Vagina (tissue), 2 donors: ENCODE measurements at places on chromosomes 11 and 22.

GRCh38 chr11:38089726-38090125 lies 1491.7 kb upstream of the RAG2 start:
- no peak for DNase-seq

- DNase-seq, result no peak
These were observed 1.3 kb downstream of the ARHGEF12 start for GRCh38 chr11:120337355-120338106.

DNA sequence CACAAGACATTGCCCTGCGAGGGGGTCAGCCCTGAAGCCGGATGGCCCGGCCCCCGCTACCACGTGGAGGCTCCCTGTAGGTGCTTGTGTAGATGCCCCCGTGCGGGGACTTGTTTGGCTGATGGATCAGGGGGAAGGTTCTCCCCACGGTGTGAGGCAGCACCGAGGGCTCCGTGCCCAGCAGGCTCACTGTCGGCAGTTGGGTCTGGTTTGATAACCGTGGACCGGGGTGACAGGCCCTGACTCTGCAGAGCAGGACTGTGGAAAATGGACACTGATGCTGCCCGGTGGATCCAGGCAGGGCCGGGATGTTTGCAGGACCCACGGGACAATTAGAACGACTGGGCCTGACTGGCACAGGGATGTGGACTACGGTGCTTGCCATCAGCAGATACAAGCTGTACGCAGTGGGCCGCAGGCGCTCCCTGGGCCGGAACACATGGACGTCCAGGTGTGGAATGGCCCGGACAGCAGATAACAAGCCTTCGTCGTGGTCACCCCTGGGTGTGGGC lies 19.0 kb downstream of the KCNQ1 start:
- peak; percentile 67 for DNase-seq

DNA sequence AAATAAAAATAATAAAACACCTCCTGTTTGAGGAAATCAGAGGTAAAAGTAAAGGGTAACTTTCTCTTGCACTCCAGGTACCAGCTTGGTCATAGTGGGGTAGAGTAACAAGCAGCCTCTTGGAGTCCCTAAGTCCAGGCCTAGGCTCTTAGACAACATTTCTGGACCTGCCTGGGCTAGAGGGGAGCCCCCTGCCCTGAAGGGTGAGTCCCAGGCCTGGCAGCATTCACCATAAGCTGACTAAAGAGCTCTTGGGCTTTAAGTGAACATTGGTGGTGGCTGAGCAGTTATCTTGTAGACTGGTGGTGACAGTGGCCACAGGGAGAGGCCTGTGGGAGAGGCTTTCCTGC lies 18.6 kb upstream of the OR56A3 start:
- no peak for DNase-seq

GRCh38 chr22:38570779-38571364 lies 889 bp upstream of the DMC1 start:
- no peak for DNase-seq

DNA sequence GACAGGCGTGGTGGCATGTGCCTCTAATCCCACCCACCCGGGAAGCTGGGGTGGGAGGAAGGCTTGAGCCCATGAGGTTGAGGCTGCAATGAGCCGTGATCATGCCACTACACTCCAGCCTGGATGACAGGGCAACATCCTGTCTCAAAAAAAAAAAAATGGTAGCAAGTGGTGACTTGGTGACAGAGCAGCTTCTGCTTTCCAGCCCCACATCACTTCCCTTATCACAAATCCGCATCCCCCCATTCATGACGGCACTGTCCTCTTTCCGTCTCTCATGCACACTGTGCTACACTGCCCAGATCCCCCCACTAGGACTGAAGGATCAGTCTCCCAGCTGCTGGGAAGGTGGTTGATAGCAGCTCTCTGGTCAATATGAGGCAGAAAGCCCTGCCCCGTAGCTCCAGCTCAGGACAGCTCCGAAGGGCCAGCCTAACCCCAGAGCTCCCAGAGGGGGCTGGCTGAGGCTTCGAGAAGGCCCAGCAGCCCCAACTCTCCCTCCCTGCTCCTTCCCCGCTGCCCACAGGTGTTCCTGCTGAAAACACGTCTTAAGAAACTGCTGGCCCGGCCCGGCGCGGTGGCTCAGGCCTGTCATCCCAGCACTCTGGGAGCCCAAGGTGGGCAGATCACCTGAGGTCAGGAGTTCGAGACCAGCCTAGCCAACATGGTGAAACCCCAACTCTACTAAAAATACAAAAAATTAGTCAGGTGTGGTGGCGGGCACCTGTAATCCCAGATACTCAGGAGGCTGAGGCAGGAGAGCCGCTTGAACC lies 15.9 kb downstream of the PGA5 start:
- no peak for DNase-seq

GRCh38 chr11:5242933-5243815 lies 6.5 kb downstream of the HBG1 start:
- DNase-seq, result no peak

DNA sequence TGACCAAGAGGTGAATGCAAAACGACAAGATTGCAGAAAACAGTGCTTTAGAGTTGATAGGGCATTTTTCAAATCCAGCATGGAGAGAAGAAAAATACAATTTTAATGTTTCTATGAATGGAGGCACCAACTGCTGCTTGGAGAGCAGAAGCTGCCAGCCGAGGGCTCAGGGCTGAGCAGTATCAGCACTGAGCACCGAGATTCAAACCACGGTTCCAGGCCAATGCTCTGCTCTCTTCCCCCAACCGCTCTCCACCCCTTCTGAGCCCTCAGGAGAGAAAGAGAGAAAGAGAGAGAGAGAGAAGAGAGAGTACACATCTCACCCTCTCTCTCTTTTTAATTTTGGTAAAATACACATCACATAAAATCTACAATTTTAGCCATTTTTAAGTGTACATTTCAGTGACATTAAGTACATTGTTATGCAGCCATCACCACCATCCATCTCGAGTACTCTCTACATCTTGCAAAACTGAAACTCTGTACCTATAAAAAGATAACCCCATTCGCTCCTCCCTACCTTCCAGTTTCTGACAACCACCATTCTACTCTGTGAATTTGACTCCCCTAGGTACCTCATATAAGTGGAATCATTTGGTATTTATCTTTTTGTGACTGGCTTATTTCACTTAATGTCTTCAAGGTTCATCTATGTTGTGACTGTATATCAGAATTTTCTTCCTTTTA lies 333.3 kb downstream of the MIAT start:
- no peak for DNase-seq

- no peak for DNase-seq
These were observed 21.1 kb downstream of the TEAD1 start for GRCh38 chr11:12695221-12695794.

DNA sequence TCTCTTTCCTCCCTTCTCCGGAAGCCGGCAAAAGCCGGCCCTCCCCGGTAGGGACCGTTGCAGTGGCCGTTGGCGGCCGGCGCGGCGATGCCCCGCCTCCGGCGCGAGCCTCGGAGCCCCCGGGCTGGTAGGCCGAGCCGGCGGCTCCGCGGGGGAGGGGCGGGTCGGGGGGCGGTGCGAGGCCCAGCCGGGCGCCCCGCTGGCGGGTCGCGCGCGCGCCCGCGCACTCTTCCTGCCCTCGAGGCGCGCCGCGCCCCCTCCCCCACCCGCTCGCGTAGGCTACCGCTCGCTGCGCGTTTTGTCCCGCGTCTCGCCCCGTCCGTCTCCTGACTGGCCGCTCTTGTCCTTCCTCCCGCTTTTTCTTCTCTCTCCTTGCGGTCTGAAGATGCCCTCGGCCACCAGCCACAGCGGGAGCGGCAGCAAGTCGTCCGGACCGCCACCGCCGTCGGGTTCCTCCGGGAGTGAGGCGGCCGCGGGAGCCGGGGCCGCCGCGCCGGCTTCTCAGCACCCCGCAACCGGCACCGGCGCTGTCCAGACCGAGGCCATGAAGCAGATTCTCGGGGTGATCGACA lies 591 bp downstream of the CAPRIN1 start:
- no peak for DNase-seq

DNA sequence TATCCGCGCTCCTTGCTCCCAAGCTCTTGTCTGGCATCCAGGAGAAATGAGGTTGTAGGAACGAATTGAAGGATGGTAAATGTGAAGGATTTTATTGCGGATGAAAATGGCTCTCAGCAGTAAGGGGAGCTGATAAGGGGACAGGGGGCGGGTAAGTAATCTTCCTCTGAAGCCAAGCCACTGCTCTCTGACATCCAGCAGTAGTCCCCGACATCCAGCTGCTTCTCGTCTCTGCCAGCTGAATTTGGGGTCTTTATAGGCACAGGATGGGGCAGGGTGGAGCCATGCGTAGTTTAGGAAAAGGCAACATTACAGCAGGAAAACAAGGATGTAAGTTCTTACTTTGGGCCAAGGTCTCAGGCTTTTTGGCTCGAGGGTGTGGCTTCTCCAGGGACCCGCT lies 1370.1 kb upstream of the RAG2 start:
- DNase-seq, result no peak

DNA sequence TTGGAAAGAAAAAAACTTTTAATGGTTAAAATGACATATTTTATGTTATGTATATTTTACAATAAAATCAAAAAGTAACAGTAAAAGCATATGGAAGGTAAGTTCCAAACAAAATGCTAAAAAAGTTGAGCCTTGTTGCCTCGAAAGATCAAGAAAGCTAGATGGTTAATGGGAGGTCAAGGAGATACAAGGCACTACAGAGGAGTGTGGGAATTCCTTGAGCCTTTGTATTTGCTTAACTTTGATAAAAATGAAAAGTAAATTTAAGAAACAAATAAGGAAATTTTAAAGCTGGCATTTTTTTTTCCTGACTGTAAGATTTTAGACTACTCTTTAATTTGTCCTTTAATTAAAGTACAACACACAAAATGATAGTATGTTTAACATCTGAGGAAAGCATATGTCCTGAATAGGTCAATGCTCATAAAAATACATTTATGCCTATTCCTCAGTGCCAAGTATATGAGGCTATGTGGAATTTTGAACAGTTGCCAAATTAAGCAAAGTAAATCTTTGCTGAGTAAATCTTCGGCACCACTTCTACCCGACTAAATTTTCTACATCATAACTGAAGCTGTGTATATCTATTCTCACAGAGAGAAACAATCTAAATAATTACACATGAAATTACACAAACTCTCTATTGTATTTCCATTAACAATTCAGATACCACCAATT lies 108.8 kb downstream of the TTC28 start:
- no peak for DNase-seq

DNA sequence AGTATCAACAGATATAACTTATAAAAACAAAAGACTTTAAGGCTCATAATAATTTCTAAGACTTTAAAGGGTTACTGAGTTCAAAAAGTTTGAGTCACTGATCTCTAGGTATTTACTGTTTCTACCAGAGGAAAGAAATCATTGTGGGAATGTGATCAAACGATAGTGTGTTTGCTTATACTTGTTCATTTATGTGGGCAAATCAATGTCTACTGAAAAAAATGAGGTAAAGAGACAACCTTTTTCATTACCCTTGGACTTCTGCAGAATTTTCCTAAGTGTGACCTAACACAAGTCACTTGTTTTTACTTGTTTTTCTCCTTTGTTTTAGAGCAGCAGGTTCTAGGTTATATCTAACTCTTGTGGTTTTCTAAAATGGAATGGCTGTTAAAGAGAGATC lies 65.4 kb downstream of the PRR5L start:
- DNase-seq, result no peak

DNA sequence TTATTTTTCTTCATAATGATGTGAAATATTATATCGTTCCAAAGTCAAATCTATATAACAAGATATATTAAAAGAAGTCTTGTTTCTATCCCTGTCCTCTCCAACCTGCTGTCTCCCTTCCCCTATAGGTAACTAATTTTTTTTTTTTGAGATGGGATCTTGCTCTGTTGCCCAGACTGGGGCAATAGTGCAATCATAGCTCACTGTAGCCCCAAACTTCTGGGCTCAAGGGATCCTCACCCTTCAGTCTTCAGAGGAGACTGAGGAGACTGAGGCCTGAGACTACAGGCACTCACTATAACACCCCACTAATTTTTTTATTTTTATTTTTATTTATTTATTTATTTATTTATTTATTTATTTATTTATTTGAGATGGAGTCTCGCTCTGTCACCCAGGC lies 10.3 kb upstream of the RELA start:
- DNase-seq, result no peak

DNA sequence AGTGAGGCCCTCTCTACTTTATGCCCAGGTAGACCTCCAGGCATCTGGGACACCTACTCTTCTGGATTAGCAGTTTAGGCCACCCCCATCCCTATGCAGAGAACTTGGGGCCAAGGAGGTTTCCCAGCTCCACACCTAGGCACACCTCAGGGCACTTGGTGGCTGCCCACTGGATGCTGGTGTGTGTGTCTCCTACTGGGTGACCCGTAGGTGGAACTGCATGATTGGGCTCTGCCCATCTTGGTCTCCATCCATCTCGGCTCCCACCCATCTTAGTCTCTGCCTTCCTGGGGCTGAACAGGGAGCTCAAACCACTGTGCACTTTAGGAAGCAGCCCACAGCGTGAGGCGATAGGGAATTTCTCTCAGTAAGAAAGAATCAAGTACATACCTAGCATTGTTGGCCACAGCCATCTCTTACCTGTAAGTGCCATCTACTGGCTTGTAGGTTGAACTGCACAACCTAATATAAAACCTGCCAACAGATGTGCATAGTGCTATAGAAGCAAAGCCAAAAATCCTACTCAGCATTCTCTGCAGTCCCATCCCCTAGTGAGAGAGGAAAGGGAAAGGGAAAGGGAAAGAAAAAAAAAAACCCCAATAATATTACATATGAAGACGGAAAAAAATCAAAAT lies 61.6 kb upstream of the PTPN5 start:
- no peak for DNase-seq

GRCh38 chr11:74459584-74459983 lies 7.8 kb downstream of the KCNE3 start:
- DNase-seq, result no peak

GRCh38 chr11:10326012-10326964 lies 21.4 kb downstream of the ADM start:
- DNase-seq, result no peak

DNA sequence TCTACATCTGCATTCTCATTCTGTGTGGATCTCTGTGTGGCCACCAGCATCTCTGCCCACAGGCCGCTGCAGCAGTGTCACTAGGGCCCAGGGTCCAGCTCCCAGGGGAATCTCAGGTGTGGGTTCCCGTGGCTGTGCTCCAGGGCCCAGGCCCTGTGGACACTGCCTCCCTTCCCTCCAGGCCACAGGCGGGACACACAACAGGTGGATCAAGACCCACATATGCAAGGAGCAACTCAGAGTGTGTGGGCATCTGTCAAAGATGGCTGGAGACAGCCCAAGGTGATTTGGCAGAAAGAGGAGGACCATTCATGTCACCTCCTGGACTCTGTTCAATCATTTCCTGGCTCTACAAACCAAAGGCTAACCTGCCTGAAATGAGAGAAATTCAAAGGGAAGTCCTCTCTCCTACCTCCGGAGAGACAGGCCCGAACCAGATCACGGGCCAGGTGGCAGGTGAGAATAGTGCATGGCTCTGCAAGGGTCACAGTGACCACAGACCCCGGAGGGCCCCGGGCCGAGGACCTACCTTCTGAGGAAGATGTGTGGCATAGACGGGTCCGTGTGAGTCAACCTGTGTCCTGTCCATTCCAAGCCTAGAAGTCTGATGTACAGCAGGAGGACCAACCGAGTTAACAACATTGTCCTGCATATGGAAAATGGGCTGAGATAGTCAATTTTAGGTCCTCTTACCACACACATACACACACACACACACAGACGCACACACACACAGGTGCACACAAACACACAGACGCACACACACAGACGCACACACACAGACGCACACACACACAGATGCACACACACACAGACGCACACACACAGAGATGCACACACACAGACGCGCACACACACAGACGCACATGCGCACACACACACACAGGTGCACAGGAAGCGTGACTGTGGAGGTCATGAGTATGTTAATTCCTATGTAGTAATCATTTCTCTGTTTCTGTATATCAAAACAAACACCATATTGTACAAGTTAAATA lies 1068.5 kb downstream of the BRD1 start:
- DNase-seq, result peak; percentile 65

GRCh38 chr11:15910761-15911160 lies 445.6 kb downstream of the SOX6 start:
- no peak for DNase-seq
